ENCODE measurements at places on chromosomes 11 and 22.

- no peak for DNase-seq
These were observed 753 bp upstream of the PPARA start for GRCh38 chr22:46149512-46150033.

DNA sequence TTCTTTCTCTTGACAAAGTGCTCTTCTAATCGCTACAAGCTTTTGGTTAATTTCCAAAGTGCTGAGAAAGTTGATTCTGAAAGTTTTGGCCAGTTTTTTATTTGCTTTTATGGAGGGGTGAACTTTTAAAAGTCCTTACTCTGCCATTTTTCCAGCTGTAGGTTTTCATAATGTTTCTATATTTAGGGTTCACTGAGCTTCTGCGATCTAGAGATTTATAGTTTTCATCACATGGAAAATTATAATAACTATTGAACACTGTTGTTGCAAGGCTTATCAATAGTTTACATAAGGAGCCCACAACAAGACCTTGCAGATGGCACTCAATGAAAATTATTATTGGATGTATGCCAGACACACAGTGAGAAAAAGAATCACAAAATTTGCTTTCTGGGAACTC lies 55.1 kb downstream of the DLG2 start:
- DNase-seq = no peak

- no peak for DNase-seq
These were observed 525 bp downstream of the BIK start for GRCh38 chr22:43110927-43111623.

DNA sequence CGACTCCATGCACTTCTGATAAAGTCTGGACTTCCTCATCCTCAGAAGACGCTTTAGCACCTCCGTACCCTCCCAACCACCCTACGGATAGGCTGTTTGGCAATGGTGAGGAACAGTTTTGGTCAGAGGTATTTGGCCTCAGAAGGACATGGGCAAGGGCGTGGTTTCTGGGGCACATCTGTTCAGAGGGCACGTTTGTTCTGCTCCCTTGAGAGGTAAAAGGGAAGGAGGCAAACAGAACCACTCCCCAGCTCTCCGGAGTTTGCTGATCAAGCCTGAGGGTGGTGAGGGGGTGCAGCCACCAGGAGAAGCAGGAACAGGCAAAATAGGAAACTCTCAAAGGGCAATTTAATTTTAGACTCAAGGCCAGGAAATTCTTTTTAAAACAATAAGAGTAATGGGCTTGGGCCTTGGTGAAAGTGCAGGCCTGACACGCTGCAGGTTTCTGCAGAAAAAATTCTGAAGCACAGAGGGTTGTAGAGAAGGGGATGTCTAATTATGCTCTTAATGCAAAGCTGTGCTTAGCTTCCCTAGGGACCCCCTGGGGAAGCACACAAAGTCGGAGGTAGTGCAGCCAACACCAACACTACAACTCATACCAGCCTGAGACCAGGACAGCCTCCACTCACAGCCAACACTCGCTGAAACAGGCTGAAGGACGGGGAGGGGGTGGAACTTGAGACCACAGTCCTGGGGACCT lies 23.3 kb downstream of the ETS1 start:
- no peak for DNase-seq

GRCh38 chr22:29004647-29005371 lies 56.8 kb downstream of the C22orf31 start:
- DNase-seq = no peak

DNA sequence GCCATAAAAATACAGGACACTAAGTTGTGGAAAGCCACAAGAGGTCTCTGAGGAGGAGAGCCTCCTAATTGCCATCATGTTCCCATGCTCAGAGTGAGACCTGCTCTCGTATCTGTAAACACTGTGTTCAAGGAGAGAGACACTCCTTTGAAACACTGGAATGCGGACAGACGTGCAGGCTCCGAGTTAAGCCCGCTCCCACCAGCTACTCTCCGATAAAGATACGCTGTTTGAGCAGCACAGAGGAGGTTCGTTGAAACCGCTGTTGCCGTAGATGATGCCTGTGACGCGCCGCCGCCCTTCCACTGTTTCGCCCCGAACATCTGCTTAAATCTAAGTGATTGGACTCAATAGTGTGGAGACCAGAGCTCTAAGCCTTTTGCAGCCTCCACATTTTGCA lies 25.1 kb downstream of the NUP50 start:
- no peak for DNase-seq

All from fibroblast of the conjunctiva (primary cell).